ENCODE measurements at places on chromosomes 2 and 18.
A peak's percentile ranks its signal among the peaks of the same experiment; 100 is the strongest.

- DNase-seq = no peak
Observed at GRCh38 chr2:1707771-1708418, 36.4 kb downstream of the PXDN start.

- DNase-seq = no peak
Observed at GRCh38 chr2:51723691-51724090, 691.8 kb upstream of the NRXN1 start.

DNA sequence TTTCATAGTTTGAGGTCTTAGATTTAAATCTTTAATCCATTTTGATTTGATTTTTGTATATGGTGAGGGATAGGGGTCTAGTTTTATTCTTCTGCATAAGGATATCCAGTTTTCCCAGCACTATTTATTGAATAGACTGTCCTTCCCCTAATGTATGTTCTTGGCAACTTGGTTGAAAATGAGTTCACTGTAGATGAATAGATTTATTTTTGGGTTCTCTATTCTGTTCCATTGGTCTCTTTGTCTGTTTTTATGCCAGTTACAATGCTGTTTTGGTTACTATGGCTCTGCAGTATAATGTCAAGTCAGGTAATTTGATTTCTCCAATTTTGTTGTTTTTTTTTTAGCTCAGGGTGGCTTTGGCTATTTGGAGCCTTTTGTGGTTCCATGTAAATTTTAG lies 5.9 kb downstream of the FAM171B start:
- no peak for DNase-seq

DNA sequence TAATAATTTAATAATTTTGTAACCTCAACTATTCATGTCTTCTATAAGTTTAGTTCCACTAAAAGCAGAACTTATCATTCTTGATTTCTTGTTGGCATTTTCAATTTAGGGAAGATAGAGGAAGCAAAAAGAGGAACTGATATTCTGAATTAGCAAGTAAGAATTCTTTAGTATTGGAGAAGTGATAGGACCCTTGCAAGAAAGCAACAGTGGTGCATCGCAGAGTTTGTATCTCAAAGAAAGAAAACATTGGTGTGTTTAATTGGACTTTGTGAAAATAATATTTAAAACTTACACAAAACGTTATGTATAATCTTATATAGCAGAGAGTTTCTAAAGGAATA lies 36.5 kb upstream of the TNFRSF11A start:
- DNase-seq = no peak

- no peak for DNase-seq
Observed at GRCh38 chr2:639703-640102, 37.5 kb downstream of the TMEM18 start.

DNA sequence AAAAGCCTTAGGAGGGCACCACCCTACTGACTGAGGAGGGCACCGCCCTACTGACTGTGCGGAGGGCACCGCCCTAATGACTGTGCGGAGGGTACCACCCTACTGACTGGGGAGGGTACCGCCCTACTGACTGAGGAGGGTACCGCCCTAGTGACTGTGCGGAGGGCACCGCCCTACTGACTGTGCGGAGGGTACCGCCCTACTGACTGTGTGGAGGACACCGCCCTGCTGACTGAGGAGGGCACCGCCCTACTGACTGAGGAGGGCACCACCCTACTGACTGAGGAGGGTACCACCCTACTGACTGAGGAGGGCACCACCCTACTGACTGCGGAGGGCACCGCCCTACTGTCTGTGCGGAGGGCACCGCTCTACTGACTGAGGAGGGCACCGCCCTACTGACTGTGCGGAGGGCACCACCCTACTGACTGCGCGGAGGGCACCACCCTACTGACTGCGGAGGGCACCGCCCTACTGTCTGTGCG lies 150.2 kb upstream of the NFATC1 start:
- peak; percentile 48 for DNase-seq

DNA sequence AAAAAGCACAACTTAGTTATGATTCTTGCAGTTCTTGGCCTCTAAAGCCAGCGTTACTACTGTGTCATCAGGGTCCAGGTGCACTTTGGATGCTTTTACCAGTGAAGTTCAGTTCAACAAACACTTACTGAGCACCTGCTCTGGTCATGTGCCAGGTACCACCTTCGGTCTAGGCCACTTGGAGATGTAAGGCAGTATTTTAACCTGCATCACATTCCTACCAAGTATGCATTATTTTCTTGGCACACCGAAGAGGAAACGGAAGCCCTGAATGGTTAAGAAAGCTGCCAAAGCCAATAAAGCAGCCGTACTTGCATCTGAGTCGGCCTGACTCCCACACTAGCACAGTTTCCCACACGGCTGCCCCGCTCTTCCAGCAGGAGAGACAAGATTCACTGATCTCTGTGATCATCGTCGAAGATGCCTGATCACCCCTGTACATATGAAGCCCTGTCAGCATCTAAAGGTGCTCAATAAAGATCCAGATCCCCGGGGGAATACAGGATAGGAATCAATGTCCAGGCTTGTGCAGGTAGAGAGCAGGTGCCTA lies 427.1 kb downstream of the EIPR1 start:
- no peak for DNase-seq

DNA sequence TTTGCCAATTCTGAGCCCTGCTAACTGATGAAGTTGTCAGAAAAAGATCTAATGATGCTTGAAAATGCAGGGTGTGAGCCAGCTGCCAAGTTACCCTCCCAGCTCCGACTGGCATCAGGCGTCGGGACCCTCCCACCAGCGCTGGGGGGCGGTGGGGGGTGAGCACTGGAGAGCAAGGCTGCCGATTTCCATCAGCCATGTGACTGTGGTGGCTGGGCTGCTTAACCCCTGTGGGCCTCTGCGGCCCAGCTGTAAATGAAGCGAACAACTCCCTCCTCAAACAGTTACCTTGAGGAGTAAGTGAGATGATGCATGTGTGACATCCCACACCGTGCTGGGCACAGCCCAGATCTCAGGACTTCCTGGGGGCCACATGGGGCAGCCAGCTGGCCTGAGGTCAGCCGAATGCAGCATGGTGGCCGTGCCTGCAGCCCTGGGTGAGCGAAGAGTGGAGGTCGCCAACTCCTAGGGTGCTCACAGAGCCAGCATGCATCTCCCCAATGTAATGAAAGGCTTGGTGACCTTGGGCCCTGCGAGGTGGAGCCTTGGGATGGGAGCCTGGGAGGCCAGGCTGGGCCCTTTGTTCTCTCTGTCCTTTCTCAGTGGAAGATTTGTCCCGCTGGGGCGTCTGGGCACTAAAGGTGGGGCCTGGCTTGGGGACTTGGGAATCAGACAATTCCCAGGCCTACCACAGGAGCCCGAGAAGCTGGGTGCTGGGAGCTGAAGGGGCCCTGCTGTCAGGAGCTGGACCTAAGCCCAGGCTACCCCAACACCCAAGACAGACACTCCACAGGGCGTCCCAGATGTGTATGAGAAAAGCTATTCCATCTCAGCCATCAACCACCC lies 25.1 kb downstream of the CIB4 start:
- no peak for DNase-seq

- peak; percentile 26 for DNase-seq
Observed at GRCh38 chr18:58862851-58863538, 1.7 kb upstream of the ZNF532 start.

DNA sequence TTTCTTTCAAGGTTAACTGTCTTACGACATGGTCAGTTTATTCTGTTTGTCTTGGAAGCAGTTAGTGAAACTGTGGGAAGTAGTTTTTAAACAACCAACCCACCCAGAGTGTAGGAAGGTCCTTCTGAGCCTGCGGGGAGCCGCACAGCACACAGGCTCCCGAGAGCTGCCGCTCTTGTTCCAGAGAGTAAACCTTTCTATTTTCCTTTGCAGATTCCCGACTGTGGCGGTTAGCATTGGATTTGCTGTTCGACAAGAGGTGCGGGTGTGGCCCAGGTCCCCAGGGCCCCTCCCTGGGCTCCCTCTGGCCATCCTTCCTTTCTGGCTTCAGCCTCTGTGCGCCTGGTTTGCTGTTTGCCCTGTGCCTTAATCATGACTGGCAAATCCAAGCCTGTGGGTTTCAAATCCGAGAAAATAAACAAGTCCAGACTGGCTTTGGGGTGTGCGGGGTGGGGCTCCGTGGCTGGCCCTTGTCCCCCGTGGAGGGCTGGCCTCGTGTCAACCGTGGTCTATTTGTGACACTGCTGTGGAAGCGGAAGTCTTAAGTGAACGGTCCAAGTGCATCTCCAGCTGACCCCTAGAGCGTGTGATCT lies 30.7 kb downstream of the IMPA2 start:
- no peak for DNase-seq

DNA sequence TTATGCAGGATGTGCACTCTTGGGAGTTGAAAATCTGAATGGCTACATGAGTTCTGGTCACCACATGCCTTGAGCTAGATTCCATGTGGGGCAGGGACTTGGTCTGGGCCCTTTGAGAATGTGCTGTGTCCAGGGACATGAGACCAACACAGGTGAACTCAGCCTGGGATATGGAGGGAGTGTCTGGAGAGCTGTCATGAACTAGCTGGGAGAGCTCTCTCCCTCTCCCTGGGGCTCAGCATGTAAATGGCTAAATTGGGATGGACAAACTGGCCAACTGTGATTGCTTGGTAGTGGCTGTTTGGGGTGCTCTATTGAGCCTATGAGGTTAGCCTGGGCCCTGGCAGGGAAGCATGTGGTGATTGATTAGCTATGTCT lies 105.1 kb upstream of the HS6ST1 start:
- DNase-seq = no peak

GRCh38 chr18:21799721-21800120 lies 59.1 kb downstream of the MIB1 start:
- no peak for DNase-seq

GRCh38 chr2:222656526-222657446 lies 894 bp upstream of the FARSB start:
- DNase-seq = no peak

GRCh38 chr2:109435066-109435690 lies 178.6 kb downstream of the SEPTIN10 start:
- DNase-seq = no peak

GRCh38 chr2:72111061-72111460 lies 36.6 kb downstream of the CYP26B1 start:
- DNase-seq = no peak

DNA sequence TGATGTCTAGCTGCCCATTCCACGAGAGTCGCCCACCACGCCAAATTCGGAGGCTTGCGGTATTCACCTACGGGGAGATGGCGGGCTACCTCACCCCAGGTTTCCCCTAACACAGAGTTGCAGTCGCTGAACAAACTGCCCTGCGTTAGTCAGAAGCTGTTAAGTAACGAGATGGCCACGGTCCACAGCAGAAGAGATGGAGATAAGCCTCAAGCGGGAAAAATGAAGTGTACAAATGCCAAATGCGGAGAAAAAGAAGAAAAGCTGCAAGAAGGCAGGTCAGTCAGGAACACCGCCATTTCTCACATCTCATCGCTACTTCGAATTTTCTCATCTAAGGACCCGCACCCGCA lies 425 bp downstream of the ASB3 start:
- DNase-seq = peak; percentile 2
